ENCODE measurements at places on chromosomes 2 and 18.

GRCh38 chr2:89845532-89845931 is 1154.1 kb downstream of the RPIA start:
- DNase-seq, result no peak

- no peak for DNase-seq
Measured at GRCh38 chr2:219475697-219476651, 22.7 kb upstream of the GMPPA start.

- peak; percentile 55 for DNase-seq
Measured at GRCh38 chr2:202375609-202376408, at the start of gene BMPR2. TSS of gene BMPR2 (plus strand) at chr2:202376327. CDS start at chr2:202377475, 1,148 bp downstream.

DNA sequence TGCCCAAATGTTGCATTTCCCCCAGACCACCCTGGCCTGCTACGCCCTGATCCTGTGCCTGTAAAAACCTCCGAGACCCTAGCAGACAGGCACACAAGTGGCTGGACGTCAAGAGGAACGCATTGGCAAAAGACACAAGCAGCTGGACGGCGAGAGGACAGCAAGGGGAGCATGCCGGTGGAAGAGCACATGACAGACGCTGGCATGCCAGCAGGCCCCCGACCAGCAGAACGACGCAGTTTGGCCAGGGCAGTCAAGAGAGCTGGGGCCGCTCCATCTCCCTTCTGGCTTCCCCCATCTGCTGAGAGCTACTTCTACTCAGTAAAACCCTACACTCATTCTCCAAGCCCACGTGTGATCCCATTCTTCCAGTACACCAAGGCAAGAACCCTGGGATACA is 42.1 kb downstream of the SAP130 start:
- DNase-seq, result no peak

- no peak for DNase-seq
Measured at GRCh38 chr2:159944874-159945273, 117.5 kb downstream of the PLA2R1 start.

DNA sequence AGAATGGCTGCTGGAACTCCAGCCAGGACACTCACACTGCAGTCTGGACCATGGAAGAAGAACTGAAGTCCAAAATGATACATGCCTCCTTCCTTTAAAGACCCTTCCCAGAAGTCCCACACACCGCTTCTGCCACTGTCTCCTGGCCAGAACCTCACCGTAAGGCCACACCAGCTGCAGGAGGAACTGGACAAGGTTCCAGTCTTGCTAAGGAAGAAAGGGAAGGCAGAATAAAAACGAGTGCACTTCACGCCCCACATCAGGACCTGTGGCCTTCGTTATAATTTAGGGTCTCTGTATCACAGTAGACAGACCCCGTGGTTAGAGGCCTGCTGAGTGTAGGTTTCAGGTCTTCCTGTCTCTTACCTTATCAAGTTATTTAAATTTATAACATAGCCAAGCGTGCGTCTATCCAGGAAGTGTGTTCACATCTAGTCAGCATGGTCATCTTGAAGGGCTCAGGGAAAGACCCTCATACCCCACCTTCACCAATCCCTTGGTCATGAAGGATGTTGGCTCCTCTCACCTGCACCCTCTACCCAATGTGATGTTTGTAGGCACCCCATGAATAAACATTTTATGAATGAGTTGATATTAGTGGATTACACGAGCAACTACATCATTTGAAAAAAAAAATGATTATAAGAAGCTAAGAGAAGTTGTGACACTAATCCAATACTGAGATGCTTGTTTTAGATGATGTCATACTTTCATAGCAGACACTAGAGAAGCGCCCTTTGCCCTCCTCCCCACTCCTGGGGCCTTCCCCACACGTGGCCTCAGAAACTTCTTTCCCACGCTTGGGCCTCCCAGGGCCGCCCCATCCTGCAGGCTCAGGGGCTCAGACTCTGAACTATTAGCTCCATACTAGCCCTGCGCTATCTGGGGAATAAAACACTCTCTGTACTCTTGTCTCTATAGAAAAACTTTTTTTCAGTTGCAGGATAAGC is 157.6 kb downstream of the FAM210A start:
- no peak for DNase-seq

DNA sequence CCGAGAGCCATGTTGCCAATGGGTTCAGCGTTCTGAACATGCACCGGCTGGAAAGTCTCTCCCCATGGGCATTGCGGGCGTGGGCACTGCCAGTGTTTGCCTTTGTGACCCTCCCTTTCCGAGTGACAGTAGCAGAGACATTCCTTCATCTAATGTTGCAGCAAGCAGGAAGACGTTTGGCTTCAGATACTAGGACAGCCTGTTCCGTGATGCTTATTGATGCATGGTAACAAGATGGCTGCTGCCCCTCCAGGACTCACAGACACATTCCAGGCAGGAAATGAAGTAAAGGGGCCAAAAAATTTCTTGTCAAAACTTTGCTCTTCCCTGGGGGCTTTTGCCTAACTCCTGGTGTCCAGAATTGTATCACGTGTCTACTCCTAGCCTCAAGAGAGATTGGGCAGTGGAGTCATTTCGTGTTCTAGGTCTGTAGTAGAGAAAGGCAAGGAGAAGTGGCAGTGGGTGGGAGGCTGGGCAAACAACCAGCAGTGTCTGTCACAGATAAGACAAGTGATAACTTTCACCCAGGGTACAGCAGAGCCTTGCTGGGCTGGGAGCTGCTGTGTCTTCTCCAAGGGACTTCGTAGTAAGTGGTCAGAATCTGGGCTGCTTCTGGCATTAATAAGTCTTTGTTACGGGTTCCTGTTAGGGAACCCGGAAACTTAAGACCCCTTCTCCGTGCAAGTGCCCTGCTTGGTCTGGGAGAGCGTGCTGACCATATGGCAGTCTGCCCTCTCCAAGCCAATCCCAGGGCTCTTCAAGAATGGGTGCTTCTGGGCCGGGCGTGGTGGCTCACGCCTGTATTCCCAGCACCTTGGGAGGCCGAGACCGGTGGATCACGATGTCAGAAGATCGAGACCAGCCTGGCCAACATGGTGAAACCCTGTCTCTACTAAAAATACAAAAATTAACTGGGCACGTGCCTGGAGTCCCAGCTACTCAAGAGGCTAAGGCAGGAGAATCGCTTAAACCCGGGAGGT is 93.5 kb downstream of the TFCP2L1 start:
- no peak for DNase-seq

DNA sequence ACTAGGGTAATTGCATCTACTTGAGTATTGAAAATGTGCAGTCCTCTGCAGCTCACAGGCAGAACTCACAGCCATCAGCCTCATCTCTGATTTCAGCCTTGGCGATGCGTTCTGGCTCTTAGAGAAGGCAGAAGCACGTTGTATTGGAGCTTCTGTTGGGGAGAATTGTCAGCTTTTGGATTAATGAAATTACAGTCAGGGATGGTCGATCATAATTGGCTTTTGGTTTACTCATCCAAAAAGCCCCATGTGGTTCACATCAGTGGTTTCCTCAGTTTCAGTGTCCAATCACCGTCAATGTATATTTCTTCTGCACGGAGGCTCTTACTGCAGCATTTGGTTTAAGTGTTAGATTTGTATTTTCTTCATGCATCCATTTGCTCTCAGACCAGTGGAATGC is 218.5 kb upstream of the SOX11 start:
- DNase-seq, result no peak

DNA sequence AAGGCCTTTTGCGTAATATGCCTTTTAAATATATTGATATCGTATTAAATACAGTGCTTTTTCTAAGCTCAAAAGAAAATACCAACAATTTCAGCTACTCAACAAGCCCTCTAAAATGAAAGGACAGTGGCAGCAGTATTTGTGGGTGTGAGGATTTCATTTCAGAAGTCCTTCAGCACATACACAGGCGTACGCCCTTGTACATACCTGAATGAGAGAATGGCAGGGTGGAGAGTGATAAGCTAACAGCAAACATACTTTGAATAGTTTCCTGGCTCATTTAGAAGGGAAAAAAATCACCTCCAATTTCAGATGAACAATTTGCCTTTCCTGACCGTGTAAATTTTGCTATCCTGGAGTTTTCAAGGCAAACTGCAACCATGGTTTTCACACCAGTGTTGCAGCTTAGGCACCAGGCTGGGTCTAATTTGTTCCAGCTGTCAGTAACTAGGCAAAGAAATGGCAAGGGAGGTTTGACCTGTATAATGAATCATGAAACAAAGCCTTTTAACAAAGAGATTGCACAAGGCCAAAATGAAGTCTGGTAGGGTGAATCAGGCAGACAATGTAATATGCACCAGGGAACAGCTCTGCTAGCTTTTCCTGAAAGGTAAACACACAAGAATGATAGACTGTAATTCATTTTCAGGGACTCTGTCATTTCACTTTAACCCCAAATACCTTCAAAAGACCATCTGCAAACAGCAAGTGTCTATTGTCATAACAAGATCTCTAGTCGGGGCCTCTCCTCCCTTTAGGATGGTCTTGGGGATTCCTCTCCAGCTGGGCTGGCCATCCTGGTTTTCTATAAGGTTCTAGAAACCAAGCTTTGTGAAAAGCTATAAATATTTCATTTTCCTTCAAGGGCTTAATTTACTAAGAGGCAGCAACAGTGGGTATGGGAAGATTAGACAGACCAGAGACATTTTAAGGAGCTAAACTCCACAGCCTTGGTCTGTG is 11.5 kb downstream of the ANKRD29 start:
- no peak for DNase-seq

GRCh38 chr2:44136252-44136651 is 32.4 kb upstream of the PPM1B start:
- no peak for DNase-seq

- DNase-seq, result no peak
Measured at GRCh38 chr2:40165509-40165844, 286.4 kb downstream of the SLC8A1 start.

DNA sequence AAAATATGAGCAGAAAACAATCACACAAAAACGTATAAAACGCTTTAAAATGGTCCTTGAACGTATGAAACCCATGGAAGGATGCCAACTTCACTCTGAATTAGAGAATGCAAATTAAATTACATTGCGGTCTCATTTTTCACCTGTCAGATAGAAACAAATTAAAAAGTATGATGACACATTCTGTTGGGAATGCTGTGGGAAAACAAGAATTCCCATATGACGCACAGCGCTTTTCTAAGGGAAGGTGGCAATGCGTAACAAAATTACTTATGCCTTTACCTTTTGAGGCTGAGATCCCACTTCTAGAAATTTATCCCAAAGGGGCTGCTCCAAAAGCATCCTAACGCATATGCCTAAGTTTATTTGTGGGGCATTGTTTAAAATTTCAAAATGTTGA is 3.8 kb upstream of the RPS7 start:
- DNase-seq, result no peak

- DNase-seq, result no peak
Measured at GRCh38 chr2:128832946-128833663, 514.4 kb upstream of the HS6ST1 start.

DNA sequence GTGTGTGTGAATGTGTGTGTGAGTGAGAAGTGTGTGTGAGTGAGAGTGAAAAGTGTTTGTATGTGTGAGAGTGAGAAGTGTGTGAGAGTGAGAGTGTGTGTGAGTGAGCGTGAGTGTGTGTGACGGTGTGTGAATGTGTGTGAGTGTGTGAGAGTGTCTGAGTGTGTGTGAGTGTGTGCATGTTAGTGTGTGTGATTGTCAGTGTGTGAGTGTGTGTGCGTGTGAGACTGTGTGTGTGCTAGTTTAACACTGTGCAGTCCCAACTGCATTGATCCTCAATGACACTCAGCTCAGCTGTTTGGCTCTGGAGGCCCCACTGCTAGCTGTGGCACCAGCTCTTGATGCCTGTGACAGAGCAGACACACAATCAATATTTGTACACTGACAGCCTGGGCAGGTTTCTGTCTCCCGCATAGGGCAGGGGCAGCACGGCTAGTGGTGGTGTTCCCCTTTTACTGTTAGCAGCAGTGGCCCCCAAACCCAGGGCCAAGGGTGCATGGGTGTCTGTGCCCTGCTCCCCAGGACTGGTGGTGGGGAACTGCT is 135.0 kb downstream of the INHBB start:
- DNase-seq, result no peak

DNA sequence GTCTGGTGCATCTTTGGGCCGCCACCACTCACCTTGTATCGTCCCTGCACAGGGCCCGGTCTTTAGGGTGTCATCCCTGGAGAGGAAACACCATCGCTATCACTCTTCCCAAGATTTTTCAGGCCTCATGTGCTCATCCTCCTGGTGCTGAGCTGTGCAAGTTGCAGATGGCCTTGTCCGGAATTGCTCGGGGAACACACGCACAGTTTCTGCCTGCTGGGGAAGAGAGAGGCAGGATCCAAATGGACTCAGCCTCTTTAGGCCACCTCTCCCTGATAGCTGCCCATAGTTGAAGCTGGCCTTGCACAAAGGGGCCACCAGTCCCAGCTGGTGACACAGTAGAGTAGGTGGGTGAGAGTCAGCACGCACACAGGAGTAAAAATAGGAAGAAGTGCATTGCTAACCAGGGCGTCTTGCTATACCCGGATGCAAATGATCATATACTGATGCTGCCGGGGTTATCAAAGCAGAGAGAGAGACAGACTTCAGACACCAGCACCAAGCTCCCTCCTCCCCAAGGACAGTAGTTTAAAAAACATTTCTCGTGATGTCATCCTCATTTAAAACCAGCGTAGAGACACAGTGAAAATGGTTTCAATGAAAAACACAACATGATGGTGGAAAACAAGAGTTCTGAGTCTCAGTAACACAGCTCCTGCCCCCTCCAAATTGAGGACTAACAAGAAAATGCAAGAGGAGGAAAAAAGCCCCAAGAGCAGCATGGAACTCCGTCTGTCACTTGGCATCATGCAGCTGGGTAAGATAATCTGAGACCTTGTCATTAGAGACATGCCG is 147.5 kb upstream of the NCK2 start:
- DNase-seq, result no peak

DNA sequence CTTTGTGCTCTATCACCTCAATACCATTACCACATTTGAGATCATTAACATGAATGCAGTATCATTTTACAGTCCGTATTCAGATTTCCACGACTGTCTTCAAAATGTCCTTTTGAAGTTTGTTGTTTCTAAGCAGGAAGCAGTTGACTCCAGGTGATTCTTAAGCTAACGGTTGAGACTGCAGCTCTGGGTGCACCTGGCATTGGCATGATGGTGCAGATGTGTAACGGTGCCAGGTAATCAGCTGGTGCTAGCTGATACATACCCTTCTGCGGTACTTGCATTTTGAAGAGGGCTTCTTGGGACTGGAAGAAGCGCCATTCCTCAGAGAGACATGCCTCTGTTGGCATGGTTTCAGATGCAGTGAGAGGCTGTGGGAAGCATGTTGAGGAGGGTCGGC is 19.5 kb downstream of the SIGLEC15 start:
- no peak for DNase-seq

DNA sequence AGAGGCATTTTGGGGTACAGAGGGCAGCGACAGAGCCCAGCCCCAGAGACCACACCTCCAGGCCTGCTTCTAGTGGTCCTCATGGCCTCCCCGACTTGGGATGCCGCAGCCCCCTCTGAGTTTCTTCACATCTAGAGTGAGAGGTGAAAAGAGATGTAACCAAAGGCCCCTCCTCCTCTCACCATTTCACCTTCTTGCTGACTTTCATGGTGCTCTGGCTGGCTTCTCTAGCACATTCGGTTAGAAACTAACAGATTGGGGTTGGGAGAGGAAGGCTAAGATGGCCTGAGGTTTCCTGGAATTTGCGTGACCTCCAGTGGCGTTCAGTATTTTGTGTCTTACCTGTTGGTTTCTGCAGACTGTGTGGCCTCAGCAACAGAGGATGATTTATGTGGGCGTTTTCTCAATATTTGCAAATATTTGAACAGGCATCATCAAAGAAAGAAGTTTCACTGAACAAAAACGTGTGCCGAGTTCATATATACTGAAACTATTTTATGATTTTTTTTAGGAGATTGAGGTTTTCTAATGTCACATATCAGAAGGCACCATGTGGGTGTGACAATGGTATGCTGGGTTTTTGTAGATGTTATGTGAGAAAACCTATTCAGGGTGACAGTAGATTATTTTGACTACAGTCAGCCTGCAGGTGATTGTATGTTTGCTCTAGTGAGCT is 69.9 kb upstream of the BCL2L11 start:
- DNase-seq, result no peak

- DNase-seq, result no peak
Measured at GRCh38 chr2:170380267-170380666, 202.3 kb downstream of the MYO3B start.
